Stimulated activated CD4-positive, alpha-beta T cell treated with anti-CD3 and anti-CD28 coated beads, Interleukin-1b, Interleukin-23, amount 100 ng/mL, for 1 hour (primary cell): ENCODE measurements at places on chromosomes 4 and X.

DNA sequence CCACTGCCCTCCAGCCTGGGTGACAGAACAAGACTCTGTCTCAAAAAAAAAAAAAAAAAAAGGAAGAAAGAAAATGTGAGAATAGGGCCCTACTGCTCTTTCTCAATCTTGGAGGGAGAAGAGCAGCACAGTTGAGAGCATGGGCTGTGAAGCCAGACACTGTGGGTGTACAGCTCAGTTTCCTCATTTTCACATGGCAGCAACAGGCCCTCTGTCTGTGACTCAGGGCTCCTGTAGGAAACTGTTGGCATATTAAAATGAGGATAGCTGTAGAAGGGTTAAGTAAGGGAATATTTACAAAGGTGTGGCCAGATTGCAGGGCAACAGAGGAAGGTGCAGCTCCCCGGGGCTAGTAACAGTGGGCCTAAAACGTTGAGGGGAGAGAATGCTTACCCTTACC, 3.4 kb downstream of the AKAP14 start:
- DNase-seq: no peak

DNA sequence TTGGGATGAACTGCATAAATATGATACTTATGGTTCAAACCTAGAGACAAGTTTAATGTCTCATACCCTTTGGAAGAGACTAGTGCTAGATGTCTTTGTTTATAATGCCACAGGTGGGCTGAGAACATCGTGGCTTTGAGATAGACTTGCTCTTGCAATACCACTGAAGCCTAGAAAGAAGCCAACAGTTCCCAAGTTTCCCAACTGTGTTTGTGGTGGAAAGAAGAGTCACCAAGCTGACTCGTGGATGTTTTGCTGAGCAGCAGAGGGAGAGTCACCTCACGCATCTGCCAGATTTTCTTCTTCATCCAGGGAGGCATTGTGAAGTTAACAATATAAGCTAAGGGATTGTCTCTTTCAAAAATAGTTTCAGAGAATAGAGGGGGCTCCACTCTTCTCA, 1076.2 kb downstream of the C4orf33 start:
- DNase-seq: no peak

GRCh38 chr4:104641418-104641817, 146.7 kb upstream of the CXXC4 start:
- no peak for DNase-seq

- DNase-seq: no peak
These were observed 41.4 kb downstream of the MAML3 start for GRCh38 chr4:140112576-140112975.

GRCh38 chr4:101258883-101259282, 88.4 kb downstream of the PPP3CA start:
- no peak for DNase-seq

- DNase-seq: no peak
These were observed 185.5 kb downstream of the PTTG2 start for GRCh38 chr4:38145741-38146140.

DNA sequence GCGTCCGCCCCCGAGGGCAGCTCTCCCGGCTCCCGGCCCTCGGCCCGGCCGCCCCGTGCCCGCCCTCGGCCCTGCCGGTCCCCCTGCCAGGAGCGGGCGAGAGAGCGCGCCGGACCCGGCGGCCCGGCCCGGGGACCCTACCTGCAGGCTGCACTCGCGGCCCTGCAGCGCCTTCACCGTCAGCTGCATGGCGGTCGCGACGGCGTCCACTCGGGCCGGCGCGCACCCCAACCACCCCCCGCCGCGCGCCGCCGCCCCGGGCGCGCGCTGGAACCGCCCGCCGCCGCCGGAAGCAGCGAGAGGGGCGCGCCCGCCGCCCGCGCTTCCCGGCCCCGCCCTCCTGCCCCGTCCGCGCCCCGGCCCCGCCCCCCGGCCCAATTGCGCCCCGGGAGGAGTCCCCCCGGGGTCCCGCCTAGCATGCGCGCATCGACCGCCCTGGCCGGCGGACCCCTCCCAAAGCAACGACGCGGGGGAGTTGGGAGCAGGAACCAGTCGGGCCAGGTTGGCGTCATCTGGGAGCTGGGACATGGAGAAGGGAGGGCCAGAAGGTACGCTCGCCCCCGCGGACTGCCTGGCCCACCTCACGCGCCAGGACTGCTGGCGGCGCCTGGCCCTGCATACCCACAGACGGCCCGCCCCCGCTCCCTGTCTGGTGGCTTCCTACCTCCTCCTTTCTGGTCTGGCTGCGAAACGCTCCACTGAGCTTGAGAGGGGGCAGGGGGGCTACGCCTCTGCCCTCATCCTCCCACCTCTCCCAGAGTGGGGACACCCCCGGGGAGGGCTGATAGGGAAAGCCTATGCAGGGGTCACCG, at the start of gene UBL4A:
Gene UBL4A, minus strand, starts transcription at position 220 of the 812 bp plus-strand sequence. Its CDS starts 31 bp downstream, at position 189.
- no peak for DNase-seq

DNA sequence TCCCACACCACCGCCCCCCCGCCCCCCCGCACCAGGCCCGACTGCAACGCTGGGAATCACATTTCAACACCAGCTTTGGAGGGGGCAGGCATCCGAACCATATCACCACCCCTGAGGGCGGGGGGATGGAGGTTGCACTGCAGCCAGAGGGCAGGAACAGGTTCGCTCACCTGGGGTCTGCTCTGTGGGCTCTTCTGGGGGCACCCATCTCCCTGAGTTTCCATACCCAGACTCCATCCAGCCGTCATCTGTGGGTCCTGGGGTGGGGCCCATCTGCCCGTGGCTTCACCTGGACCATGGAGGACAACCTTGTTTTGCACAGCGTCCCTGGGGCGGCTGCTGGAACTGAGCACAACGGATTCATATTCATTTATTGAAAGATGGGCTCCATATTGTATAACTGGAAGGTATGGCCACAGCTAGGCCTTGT, 6.9 kb downstream of the PSAPL1 start:
- DNase-seq: no peak

DNA sequence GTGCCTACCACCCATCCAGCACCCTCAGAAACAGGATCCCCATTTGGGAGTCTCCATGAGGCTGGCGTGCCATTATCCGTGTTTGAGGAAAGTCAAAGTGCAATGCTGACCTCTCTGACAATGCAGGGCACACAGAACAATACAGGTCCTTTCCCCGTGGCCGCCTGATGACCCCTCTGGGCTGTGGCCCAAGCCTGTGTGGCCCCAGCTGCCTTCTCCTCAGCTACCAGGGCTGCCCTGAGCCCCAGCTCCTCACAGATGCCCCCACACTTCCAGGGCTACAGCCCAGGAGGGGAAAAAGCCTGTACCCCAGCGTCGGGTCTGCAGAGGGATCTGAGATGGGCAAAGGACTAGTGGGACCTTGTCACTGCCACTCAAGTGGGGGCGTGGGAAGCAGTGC, 15.5 kb downstream of the ZFYVE28 start:
- DNase-seq: no peak

DNA sequence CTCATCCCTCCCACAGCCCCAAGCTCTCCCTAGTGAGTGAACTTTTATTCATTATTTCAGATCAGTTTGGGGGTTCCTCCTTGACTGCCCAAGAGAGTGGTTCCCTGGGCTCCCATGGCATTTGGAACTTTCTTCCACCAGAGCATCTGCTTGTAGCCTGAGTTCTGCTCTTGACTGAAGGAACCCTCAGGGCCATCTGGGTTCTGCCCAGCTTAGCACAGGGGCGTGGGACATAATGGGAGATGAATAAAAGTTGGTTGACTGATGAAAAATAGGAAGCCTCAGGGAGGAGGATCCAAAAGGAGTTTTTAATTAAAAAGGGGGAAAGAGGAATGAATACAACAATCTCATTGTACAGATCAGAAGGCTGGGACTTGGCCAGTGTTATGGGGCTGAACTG, 73.4 kb downstream of the CYTL1 start:
- no peak for DNase-seq

GRCh38 chrX:119853444-119853843, 681 bp upstream of the UPF3B start:
- no peak for DNase-seq

DNA sequence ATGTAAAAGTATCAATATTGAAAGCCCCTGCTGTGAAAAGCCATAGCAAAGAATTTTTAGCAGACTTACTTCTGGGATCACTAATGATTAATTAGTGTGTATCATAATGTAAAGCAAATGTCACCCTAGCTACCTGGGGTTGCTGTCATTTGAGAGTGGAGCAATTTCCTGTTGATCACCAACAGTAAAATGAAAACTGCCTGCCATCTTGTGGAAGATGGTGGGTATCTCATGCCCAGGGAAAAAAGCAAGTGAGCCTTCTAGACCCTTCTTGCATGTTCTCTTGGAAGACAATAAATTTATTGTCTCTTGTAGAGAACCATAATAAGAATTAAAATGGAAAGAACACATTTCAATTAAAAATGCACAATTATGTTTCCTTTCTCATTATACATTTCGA, 360.2 kb downstream of the ZIC3 start:
- no peak for DNase-seq

- no peak for DNase-seq
These were observed 457.1 kb downstream of the MID1IP1 start for GRCh38 chrX:39258331-39258730.

DNA sequence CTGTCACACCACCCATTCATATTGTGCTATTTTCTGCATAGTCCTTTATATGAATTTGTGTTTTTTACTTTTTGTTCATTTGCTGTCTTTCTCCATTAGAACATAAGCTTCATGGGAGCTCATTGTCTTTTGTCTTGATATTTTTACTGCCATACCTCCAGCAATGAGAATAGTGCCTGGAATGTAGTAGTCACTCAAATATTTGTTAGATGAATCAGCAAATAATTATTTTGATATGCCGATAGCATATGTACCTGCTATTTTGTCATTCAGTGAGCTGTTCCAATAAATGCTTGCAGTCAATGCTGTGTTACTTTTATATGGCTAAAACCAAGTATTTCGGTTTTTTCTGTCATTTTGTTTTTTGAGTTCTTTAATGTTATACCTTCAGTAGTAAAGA, 43.5 kb upstream of the SLC25A31 start:
- no peak for DNase-seq

GRCh38 chr4:58166490-58166889, 1056.3 kb upstream of the IGFBP7 start:
- DNase-seq: no peak

DNA sequence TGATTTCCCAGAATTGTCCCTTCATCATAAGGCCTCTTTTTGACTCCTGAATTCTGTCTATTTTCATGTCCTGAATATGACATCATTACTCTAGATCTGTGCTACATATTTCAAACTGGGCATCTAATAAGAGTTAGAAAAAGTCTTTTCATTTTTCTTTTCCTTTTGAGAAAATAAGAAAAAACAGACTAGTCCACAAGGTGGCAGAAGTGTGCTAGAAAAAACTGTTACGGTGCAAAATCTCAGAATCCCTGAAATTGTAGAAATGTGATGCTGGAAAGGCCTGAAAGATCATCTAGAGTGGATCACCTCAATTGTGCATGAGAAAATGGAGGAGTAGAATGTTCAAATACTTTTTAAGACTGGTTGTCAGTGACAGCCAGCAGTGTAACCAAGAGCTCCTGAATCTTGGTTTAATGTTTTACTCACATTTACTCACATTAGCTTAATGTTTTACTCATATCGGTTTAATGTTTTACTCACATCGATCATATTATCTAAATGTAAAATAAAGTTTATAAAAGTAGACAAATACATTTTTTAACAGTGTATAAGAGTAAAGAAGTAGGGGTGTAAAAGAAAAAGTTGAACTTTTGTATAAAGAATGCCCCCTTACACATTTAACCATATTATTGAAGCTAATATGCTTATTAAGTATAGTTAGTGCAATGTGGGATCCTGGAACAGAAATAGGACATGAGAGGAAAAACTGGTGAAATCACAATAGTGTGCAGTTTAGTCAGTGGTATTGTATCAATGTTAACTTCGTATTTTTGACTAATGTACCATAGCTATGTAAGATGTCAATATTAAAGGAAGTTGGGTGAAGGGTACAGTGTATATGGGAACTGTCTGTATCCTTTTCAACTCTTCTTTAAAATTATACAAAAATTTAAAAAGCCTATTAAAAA, 15.2 kb downstream of the ASB11 start:
- DNase-seq: no peak

DNA sequence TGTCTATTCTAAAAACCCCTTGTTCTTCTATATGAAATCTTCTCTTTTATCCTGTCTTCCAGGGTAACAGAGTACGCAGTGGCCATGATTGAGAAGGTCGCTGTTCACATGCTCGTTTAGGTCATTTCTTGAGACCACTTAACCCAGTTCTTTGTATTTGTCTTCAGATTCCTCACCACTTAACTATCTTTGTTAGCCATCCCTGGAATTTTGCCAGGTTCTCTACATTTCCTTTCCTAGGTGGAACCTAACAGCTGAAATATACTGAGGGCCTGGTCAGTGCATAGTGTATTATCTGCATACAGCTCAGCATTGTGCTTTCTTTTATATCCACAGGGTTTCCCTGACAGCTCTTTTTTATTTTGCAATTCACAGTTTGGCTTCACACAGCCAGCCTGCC, 148.9 kb upstream of the GALNT7 start:
- no peak for DNase-seq

- no peak for DNase-seq
These were observed 18.2 kb downstream of the IL13RA1 start for GRCh38 chrX:118745570-118745969.

DNA sequence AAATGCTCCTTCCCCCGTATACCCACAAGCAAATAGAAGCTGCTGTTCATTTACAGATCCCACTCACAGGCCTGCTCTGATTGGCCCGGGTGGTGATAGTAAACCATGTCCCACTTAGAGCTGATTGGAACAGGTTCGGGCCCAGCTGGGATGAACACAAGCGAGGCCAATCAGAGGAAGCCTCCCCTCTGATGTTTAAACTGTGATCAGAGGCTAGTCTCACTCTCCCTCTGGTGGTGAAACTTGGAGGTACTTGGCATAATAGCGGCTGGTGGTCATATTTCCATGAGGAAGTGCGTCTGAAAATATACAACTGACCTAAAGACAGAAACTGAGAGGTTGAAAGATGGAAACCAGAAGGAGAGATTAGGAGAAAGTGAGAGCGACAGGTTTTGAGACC, 51.5 kb upstream of the TRPC3 start:
- DNase-seq: no peak

DNA sequence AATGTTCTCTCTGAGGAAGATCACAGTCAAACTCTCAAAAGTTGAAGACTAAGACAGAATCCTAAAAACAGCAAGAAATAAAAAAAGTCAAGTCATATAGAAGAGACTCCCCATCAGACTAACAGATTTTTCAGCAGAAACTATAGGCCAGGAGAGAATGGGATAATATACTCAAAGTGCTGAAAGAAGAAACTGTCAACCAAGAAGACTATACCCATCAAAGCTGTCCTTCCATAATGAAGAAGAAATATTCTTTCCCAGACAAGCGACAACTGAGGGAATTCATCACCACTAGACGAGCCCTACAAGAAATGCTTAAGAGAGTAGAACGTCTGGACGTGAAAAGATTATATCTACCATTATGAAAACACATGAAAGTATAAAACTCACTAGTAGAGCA, 22.0 kb downstream of the TLR6 start:
- no peak for DNase-seq

DNA sequence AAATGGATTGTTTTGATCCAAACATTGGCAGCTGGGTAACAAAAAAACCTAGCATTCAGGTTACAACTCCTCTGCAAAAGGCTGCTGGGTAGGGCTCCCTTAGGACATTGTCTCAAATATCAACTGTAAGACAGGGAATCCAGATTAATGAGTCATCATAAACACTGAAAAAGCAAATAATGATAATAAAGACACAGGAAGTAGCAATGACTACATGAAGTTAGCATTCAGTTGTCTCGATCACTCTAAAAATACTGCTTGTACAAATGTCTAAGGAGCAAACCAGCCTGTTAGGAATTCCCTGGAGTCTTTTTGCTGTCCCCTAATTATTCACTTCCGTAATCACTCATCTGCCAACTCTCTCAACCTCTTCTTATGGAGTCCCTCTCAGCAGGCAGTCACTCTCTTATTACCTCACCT, 259.2 kb downstream of the GPC3 start:
- no peak for DNase-seq

GRCh38 chr4:110164251-110164650, 34.2 kb downstream of the ELOVL6 start:
- no peak for DNase-seq
